ENCODE measurements at places on chromosomes 2 and 18. TPM values are rescaled to one million over a fixed set of nuclear protein-coding genes. Genes with fewer than 3 reads are reported as not detected.

- no peak for DNase-seq
Measured at GRCh38 chr18:54945576-54946125, 13.6 kb downstream of the CCDC68 start.

GRCh38 chr2:105576440-105577241 lies 168.1 kb upstream of the NCK2 start:
- no peak for DNase-seq

Gene AQP12A
- total RNA-seq, result not detected

DNA sequence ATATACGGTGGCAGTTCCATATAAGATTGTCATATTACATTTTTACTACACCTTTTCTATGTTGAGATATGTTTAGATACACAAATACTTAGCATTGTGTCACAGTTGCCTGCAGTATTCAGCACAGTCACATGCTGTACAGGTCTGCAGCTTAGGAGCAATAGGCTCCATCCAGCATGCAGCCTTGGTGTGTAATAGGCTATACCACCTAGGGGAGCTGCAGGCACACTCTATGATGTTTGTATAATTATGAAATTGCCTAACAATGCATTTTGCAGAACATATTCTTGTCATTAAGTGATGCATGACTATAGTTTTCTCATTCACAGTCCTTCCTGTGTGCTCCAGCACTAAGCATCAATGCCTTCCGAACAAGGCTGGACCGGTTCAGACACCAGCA lies 133.4 kb downstream of the NDUFA10 start:
- no peak for DNase-seq

Gene ZNF521
- 10.3 TPM for total RNA-seq

Measured in left ventricle myocardium inferior (tissue), 1 donor.